ENCODE measurements at places on chromosomes 12 and 14.

- peak; percentile 80 for DNase-seq
Observed at GRCh38 chr14:53109105-53110041, 43.8 kb downstream of the DDHD1 start.

GRCh38 chr14:94665121-94665520 lies 52.9 kb downstream of the SERPINA3 start:
- no peak for DNase-seq

DNA sequence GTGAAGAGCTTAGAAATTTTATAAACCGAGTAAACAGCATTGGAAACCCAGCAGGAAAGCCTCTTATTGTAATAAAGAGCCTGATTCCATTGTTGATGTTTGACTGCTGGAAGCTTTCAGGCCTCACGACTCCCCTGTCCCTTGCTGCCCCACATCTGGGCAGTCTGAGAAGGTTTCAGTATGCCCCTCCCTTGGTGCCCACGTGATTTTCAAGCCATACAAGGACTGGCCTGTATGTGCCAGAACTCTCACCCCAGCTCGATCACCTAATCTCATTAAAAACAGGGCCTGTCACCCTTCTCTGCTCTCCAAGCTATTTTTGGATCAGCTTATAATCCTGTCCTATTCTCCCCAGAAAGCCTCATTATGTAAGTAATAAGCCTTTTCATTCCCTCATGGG lies 7.5 kb upstream of the PYROXD1 start:
- DNase-seq, result no peak

DNA sequence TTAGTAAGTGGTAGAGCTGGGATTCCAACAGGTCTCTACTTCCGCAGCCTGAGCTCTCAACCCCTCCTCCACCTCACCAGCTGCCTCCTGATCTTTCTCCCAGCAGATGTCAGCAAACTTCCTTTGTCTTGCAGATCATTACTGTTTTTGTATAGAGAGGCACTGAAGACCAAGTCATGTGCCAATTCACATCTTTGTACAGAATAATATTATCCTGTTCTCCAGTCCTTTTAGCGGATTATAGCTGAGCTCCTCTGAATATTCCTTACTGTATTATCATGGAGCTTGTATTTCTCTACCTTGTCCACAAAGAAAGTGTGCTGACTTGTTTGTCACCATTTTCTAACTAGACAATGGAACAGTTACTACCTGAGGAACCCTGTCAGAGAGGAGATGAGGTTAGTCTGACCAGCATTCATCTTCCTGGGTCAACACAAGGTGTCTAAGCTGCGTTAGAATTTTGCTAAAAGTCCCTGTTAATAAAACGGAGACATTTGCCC lies 142.3 kb upstream of the ARHGAP5 start:
- DNase-seq, result no peak

GRCh38 chr14:96104469-96105057 lies 65.4 kb downstream of the C14orf132 start:
- DNase-seq, result no peak

DNA sequence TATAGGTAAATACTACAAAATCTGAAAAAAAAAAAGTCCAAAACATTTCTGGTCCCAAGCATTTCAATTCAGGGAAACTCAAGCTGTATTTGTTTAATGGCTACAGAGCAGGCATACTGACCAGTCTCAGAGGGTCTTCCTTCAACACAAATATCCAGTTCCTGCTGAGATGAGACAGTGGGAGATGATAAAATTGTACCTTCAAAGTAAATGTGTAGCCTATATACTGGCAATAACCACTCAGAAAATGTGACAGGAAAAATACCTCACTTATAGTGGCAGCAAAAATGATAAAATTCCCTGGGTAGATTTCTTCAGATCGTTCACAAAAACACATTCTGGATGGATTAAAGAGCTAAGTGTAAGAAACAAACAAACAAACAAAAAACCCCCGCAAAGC lies 102.0 kb upstream of the FUT8 start:
- no peak for DNase-seq

DNA sequence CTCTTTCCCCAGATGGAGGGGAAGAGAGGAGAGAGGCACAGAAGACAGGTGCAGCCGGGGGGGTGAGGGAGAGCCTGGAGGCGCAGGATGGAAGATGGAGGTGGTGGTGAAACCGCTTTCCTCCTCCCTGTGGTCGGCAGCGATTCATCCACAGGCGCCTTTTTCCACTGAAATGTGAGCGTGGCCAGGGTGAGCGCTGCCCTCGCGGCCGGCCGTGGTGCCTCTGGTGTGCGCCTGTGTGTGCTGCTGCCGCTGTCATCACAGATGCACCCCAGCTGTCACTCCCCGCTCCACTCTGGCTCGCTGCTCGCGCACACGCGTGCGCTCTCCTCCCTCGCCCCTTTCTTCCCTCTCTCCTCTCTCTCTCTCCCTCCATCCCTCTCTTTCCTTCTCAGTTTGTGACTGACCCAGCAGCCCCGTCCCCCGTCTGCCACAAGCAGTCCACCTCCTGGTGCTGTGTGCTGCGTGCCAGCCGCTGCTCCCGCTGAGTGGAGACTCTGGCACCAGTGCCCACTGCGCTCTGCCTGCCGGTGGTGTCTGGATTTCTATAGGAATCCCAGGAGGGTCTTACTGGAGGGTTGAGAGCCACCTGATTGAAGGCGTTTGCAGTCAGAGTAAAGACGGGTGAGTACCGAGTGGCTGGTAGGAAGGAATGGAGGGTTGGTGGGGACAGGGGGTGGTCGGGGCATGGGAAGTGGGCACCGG lies at the start of gene LRTM2:
Gene LRTM2, plus strand, starts transcription at position 375 of the 705 bp plus-strand sequence. CDS start 7,584 bp downstream, outside the sequence.
- no peak for DNase-seq

GRCh38 chr14:51240804-51241380 lies 845 bp downstream of the TMX1 start:
- DNase-seq, result no peak

GRCh38 chr12:71958457-71958856 lies 19.8 kb downstream of the TPH2 start:
- no peak for DNase-seq

GRCh38 chr14:91399868-91400640 lies 17.6 kb downstream of the CCDC88C start:
- peak; percentile 60 for DNase-seq

DNA sequence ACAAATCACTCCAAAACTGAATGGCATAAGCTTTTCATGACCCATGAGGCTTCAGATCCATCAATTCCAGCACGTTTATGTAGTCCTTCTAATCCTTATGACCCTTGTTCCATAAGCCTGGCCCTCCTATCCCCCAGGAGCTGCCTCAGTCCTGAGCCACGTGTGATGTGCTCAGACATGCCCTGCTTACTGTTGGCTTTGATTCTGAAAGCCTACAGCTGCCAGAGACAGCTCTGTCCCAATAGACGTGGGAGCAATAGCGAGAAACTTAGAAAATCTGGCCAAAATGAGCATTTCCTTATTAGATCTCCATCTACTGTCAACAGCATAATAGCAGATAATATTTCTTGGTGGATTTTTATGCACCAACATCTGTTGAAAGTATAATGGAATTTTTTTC lies 33.2 kb downstream of the DUSP6 start:
- no peak for DNase-seq

- no peak for DNase-seq
Observed at GRCh38 chr12:6317693-6318439, 7.4 kb downstream of the PLEKHG6 start.

- DNase-seq, result peak; percentile 87
Observed at GRCh38 chr12:48350249-48351021, at the start of gene ZNF641. Gene ZNF641, minus strand, starts transcription at chr12:48350919. Its CDS starts 2,829 bp downstream, at chr12:48348090.

DNA sequence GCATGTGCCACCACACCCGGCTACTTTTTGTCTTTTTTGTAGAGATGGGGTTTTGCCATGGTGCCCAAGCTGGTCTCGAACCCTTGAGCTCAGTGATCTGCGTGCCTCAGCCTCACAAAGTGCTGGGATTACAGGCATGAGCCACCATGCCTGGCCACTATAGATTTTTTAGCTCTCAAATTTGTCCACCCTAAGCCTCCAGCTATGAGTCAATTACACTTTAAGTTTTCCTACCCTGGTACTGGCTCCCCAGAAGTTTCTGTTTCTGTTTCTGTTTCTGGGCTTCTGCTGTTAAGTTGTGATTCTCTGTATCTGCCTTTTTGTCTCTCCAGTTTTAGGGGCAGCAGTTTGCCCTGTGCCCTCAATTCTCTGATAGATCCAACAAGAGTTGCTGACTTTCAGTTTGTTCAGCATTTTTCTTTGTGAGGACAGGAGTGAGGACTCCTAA lies 4.4 kb upstream of the TINF2 start:
- DNase-seq, result peak; percentile 47

DNA sequence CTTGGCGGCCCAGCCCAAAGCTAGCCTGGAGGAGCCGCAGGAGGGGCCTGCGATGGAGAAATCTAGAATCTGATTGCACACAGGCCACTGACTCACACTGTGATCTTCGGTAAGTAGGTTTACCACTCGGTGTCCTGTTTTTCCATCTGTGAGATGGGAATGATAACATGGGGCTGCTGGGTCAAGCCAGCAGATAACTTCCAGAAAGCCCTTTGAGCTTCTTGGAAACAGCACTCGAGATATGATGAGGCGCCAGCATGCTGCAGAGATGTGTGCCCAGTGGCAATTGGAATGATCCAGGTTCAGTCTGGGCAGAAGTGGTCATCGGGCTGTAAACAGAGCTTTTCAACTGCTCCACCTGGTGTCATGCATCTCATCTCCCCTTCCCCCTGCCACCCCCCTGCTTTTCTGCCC lies 771.3 kb upstream of the TBX3 start:
- DNase-seq, result no peak

DNA sequence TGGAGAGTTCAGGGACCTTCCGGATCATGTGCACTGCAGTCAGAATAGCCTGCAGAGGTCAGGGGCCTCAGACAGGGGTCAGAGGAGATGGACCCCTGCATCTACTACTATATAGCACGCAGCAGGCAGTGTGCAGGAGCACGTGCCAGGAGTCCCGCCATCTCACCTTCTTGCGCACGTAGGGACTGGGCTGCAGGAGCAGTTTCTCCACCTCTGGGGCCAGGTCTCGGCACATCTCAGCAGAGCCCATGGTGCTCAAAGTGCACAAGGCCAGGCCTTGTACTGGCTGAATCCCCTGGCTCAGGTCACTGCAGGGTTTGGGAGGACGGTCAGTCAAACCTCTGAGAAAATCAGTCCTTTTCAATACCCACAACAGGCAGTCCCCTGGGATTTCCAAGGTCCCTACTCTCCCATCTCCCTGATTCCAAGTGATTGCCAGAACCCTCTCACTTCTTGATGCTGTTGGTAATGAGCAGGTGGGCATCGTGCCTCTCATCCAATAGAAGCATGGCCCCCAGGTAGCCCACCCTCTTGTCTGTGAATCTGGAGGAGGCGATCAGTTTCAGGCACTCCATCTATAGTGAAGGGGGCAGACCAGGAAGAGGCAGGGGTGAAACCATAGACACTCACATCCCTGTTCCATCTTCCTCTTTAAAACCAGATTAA lies 1.3 kb downstream of the AP1G2 start:
- no peak for DNase-seq

DNA sequence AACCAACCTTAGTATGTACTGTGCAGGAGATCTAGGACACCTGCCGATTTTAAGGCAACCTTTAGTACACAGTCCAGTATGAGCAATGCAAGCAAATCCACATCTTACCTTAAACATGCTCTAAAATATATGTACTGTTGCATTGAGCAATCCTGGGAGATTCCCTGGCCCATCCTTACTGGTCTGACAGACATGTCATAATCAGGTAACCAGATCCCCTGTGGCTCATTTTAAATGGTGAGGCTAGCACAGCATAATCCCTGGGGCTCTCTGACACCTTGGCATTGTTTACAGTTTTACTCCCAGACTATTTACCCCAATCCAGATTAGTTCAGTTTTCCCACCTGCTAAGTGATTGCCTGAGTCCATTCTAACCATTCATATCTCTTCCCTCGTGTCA lies 15.1 kb downstream of the BMAL2 start:
- no peak for DNase-seq

DNA sequence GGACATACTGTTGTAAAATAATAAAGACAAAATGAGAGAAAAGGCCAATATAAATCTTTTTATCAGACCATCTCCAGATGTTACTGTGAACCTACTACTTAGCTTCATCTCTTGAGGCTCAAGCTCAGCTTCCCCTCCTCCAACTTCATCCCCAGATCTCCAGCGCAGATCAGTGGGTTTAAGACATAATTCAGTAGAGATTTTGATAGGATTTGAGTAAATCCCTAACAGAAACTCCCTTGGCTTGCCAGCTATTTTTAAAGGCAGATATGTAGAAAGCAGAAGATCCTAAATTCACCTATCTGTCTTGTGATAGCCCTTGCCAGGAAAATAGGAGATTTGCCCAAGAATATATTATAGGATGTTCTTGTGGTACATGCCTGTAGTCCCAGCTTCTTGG lies 236.7 kb downstream of the FBXL14 start:
- DNase-seq, result no peak

DNA sequence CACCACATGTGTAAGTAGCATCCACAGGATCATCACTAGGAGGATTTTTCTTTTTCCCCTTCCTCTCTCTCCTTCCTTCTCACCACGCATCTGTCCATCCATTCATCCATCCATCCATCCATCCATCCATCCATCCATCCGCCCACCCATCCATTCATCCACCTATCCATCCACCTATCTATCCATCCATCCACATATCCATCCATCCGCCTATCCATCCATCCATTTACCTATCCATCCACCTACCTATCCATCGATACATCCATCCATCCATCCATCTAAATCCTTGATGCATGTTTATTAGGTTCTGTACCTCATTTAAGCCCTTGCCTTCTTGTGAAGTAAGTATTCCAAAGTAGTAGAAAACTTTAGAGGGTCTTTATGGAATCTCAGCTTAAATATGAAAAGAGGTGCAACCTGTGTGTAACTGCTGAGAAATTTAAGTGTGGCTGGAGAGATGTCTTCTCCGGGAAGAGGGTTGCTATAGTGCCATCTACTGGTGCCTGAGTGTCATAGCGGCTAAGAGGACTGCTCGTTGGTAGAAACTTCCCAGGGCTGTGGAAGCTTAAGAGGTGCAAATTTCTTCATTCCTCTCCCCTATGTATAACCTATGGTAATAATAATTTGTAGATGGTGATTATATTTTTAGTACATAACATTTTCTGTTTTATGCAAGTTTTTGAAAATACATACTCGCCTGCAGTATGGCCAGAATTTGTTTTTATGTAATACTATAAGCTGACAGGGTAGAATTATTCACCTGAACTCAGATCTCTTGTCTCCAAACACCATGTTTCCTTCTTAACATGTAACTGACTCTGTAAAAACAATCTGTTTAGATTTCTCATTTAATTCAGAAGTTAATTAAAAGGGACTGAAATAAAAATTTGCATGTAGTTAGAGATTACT lies 46.0 kb downstream of the MYO1H start:
- peak; percentile 37 for DNase-seq

GRCh38 chr14:29905543-29905942 lies 22.1 kb downstream of the PRKD1 start:
- DNase-seq, result no peak

DNA sequence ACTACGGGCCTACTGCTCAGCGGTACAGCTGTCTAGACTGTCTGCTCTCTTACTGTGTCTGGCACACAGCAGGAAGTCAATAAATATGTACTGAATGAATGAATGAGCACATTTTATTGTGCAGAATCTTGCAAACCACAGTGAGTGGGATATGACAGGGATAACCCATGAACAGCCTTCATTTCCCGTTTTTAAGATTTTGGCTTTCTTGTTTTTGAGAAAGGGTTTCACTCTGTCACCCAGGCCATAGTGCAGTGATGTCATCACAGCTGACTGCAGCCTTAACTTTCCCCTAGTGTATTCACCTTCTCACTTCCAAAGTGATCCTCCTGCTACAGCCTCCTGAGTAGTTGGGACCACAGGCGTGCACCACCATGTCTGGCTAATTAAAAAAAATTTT lies 203.1 kb downstream of the AEBP2 start:
- no peak for DNase-seq

Measured in activated CD4-positive, alpha-beta memory T cell treated with anti-CD3 and anti-CD28 coated beads, Interleukin-2, amount 10 ng/mL, durations not matched to agents 7 days and 5 days (primary cell).